ENCODE measurements at places on chromosomes 3 and 15.

- no peak for DNase-seq
Measured at GRCh38 chr3:164352991-164353390, 725.3 kb downstream of the SI start.

DNA sequence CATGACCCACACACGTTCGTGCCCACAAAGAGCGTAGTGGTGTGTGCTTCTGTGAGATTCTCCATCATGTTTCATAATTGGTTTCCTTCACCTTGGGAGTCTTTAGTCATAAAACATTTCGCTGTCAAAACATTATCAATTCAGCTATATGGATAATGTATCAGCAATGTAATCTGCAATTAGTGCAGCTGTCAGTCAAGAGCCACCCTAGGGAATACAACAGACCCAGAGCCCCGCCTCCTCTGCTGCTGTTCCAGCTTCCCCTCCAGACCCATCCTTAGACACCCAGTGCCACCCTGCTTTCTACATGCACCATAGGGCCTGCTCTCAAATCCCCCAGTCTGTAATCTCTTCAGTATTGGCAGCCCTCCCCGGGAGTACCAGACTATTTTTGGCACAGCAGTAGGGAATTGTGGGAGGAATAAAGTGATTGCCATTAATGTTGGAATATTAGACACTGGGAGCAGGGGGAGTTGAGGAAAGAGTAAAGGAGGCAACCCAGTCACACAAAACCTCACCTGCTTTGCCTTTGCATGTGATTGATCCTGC is 31.5 kb upstream of the C3orf80 start:
- DNase-seq: no peak

- DNase-seq: no peak
Measured at GRCh38 chr3:48832684-48833083, 15.0 kb downstream of the PRKAR2A start.

DNA sequence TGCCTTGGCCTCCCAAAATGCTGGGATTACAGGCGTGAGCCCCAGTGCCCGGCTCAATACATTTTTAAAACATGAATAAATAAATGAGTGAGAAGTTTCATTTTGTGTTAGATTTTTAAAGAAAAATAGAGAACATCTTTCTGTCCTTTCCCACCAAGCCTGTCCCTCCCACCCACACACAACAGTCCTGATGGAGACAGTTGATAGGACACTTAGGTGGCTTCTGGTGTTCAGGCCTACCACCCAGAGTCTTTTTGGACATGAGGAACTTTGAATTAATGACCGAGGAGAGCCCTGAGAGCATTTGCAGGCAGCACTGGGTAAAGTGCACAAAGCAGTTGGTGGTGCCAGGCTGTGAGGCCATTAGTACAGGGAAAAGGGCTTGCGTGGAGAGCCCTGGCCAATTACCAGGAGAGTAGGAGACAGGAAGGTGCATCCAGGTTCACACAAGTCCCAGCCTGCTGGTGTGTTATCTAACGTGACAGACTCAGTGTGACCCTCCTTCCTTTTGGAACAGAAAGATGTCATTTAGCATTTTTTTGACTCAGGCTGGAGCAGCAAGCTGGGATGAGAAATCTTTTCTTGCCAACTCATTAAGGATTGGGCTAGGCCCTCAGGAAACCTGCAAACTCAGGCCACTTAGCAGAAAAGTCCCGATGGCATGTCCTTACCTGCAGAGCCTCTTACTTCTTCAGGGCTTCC is 103.6 kb downstream of the PDCD6IP start:
- no peak for DNase-seq

DNA sequence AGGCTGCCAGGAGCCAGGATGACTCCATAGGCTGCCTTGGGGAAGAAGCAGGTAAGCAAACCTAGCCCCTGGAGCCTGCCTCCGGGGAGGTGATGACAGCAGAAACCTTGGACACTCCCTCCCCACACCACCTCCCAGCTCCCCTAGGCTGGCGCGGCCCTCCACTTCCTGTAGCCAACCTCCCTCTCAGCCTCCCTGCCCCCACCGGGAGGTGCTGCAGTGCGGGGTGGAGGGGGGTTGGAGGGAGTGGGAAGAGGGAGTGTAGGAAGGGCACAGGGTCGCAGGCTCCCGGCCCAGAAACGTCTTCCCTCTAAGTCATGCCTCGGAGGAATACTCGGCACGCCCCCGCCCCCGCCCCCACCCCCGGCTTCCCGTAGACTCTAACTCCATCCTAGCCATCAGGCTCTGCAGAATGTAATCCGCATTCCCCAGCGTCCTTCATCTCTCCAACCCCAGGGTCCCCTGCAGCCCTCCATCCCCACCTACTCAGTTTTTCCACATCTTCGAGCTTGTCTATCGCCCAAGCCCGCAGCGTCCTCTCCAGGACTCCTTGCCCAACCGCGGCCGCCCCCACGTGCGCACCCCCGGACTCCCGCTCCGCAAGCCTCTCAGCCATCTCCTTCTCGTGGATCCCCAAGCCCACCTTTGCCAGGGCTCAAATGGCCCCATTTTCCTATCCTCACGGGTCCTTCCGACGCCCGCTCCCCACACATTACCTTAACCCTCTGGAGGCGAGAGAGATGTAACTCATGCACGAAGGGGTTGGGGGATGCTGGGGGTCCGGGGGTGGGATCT is 528 bp downstream of the LPCAT4 start:
- DNase-seq: peak; percentile 24

- DNase-seq: no peak
Measured at GRCh38 chr3:169659096-169659819, 4.3 kb downstream of the MECOM start.

DNA sequence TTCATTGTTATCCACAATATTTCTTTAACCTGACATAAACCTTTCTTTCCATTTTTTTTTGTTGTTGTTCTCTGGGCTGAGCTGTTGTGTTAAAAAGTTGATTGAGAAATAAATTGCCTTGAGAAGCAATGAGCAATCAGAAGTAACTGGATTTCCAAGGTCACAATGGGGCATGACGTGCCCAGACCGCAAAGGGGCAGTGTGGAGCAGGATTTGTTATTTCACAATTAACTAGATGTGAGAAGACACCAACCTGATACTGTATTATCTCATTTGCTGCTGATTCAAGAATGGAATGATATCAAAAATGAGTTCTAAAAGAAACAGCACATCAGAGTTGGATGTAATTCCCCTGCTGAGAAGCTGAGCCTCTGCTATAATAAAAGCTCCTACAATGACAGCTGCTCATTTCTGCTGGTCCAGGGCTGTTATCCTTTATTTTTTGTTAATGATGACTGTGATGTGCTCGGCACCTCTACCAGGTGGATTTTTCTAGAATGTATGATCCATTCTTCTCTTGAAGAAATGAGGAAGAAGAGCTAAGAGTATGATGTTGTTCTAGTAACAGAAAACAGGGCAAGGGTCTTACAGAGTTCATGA is 28.1 kb downstream of the CPNE4 start:
- no peak for DNase-seq

GRCh38 chr3:112463250-112463649 is 36.0 kb downstream of the BTLA start:
- no peak for DNase-seq

DNA sequence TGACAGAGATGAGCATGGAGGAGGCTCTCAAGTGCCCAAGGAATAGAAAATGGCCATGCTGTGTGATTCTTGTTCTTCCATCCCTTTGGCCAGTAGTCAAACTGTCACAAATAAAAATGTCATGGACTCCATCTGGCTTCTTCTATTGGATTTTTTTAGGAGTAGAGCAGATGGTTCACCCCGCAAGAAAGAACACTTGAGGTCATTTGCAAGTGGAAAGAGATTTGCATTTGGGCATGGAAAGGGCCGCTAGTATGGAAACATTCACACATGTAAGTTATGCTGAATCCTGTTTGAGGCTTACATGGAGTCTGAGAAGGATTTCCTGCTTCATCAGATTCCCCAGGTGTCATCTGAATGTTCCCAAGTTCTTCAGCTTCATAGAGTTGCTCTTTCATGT is 53.1 kb upstream of the CFAP161 start:
- no peak for DNase-seq

DNA sequence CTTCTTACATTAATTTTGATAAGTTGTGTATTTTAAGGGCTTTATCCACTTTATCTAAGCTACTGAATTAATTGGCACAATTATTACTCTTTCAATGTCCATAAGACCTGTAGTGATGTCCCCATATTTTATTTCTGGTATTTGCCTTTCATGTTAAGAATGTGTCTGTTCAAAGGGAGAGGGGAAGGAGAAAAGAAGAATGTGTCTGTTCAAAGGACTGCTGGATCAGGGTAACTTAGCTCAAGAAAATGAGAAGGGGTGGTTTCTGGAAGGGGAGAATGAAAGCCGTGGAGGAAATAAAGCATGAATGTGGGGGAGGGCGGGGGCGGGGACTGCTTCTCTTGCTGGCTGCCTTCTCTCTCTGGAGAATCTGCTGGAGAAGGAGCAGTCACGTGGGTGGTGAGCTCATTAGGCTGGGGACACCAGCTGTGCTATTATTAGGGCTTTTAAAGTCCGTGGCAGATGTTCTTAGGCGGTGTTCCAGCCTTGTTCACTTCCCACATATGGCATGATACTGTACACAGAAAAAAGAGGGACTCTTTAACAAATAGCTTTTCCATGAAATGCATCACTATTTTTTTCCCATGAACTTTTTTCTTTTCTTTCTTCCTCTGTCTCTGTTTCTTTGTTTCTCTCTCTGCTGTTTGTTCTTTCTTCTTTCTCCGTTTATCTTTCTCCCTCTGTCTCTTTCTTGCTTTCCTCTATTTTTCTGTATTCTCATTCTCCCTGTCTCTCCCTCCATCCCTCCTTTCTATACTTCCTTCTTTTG is 63.7 kb upstream of the ULK4 start:
- DNase-seq: no peak

GRCh38 chr3:55292360-55292759 is 194.7 kb downstream of the WNT5A start:
- no peak for DNase-seq

GRCh38 chr3:62237286-62237948 is 135.9 kb downstream of the FEZF2 start:
- DNase-seq: no peak

Measured in activated gamma-delta T cell treated with anti-CD3 and anti-CD28 coated beads, Interleukin-2, amount 50 U/mL, for 16 hours (primary cell).